ENCODE measurements at places on chromosomes 16 and 17.

GRCh38 chr17:31509095-31509804, 117.8 kb downstream of the RAB11FIP4 start:
- no peak for DNase-seq

DNA sequence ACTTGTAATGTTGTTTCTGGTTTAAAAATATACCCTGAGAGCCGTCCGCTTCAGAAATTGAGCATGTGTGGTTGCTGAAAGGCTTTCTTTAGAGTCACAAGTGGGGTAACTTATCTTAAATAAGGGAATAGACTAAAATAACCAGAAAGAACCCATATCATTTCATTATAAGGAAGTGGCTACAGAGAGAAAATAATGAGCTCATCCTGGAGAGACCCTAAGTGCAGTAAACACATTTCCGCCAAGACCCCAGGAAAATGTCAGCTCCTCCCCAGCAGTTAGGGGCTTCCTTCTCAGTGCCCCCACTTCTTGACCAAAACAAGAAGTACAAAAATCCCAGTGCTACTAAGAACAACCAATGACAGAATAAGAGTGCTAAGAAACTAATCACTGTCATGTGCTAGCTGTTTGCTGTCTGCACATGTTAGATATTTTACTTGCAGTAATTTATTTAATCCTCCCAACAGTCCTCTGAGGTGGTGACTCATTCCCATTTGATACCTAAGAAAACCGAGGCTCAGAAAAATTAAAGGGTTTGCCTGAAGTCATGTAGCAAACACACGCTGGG, 83.5 kb downstream of the CDYL2 start:
- peak; percentile 25 for DNase-seq

DNA sequence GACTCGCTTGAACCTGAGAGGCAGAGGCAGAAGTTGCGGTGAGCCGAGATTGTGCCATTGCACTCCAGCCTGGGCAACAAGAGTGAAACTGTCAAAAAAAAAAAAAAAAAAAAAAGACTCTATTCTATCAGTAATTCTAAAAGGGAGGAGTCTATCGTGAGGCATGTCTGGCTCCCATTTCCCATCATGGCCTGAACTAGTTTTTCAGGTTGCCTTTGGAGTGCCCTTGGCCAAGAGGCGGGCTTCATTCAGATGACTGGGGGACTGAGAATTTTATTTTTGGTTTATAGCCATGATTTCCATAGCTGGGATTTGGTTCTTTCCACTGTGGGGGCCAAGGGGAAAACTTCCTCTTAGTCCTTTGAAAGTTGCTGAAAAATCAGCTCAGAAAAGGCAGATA, 3.5 kb upstream of the SNX29 start:
- no peak for DNase-seq

GRCh38 chr17:78889531-78889930, 13.5 kb downstream of the CEP295NL start:
- DNase-seq: no peak

- DNase-seq: no peak
Measured at GRCh38 chr17:63479495-63480184, 2.8 kb downstream of the ACE start.

- DNase-seq: no peak
Measured at GRCh38 chr16:86193528-86194193, 294.7 kb downstream of the IRF8 start.

DNA sequence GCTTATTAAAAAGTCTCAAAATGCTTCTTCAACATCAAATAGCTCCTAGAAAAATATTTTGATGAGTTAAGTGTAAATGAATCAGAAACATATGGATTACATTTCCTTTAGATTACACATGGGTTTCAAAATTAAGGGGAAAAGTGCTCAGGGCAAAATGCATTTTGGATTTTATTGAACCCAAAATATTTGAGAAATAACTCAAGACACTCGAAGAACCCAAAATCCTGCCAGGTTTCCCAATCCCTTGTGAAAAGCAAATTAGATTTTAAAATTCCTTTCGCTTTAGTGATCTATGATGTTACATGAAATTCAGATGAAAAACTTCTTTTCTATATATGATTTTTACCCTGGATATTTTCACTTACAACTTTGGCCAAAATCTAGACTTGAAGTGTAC, 847.4 kb upstream of the SOX9 start:
- no peak for DNase-seq

DNA sequence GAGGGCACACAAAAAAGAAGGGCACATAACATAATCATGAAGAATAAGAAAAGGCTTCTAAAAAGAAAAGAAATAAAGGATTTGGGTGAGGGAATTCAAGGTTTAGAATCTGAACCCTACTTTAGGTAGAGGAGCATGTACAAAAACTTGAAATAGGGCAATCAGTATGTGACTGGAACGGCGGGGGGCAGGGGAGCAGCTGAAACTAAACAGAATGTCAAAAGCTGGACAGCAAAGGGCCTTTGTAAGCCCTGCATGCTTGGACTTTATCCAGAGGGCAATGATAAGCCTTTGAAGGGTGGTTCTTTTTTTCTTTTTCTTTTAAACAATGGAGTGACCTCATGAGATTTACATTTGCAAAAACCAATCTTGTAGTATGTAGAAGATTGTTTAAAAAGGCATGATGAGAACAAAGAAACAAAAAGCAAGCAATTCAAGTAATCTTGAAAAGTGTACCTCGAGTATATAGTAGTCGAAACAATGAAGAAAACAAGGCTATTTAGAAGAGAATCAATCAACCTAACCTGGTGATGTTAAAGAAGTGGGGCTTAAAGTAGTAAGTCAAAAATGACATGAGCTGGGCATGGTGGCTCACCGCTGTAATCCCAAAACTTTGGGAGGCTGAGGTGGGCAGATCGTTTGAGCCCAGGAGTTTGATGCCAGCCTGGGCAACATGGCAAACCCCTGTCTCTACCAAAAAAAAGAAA, 46.7 kb upstream of the ANKFY1 start:
- DNase-seq: no peak

DNA sequence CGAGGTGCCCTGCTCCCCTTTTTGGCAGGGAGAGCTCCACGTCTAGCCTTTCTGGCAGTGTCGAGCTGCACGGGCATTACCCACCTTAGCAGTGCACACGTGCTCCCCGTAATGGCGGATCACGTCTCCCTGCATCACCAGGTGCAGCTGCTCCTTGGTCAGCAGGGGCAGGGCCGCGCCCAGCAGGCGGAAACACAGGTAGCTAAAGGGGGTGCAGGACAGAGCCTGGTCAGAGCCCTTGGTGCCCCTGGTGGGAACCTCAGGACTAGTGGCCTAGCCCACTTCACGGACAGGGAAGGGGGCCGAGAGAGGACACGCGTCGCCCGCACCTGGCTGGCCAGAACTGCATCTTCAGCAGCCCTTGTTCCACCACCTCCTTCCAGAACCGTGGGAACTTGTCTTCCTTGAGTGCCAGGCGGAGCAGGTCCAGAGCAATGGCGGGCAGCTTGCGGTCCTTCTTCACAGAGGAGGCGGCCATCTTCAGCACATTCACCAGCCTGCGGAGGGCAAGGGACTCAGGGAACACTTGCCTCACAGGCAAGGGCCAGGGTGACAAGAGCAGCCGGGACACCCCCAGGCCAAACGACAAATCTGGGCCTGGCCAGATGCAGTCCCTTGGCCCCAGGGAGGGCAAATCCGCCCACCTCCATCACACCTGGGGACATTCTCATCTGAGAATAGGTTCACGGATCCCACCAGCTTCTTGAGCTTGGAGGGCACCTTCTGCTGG, 3.2 kb downstream of the MYBBP1A start:
- DNase-seq: no peak

DNA sequence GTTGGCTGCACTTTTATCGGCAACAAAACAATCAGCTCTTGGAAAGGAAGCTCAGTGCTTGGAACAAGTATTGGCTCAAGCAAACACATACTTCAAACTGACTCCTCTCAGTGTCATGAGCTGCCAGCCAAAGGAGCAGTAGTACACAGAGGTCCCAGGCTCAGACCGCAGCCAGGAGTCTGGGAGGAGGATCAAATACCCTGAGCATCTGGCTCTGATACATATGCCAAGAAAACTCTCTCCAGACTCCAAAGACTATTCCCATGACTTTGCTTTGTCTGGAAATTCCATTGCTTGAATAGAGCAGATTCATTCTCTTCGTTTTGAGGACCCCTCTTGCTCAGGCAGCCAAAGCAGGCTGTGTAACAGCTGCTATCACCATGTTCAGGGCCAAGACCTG, 501.6 kb upstream of the PSMD7 start:
- no peak for DNase-seq

- DNase-seq: no peak
Measured at GRCh38 chr17:10814075-10814474, 10.2 kb upstream of the TMEM238L start.

All from GM04504 (cell line).